NCI-H187 treated with DMSO at 0.1 percent for 48 hours (cell line): ENCODE measurements at places on chromosomes 7 and 10.

DNA sequence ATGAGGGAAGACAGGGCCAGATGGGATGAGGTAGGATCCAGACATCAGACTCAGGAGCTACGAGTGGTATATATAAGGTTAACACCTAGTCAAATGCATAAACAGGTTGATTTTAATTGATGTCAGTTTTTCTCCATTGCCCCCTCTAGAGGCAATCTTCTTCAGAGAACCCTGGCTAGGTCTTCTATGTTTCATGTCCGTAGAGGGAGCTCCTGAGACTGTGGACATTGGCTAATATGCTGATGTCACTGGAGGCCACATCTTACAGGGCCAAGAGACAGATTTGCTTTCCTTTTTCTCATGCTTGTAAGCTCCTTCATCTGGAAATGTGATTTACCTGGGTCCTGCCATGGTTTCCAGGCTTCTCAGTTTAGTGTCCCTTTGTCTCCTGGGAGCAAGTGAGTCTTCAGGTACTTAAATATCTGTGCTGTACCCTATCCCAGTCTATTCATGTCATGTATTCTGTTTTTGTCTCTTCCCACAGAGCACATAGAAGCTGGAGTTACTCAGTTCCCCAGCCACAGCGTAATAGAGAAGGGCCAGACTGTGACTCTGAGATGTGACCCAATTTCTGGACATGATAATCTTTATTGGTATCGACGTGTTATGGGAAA, 161.6 kb upstream of the PRSS1 start:
- DNase-seq, result no peak

- no peak for DNase-seq
Observed at GRCh38 chr7:158270856-158271413, 316.7 kb downstream of the PTPRN2 start.

- DNase-seq, result no peak
Observed at GRCh38 chr10:33820531-33820930, 486.1 kb upstream of the NRP1 start.

DNA sequence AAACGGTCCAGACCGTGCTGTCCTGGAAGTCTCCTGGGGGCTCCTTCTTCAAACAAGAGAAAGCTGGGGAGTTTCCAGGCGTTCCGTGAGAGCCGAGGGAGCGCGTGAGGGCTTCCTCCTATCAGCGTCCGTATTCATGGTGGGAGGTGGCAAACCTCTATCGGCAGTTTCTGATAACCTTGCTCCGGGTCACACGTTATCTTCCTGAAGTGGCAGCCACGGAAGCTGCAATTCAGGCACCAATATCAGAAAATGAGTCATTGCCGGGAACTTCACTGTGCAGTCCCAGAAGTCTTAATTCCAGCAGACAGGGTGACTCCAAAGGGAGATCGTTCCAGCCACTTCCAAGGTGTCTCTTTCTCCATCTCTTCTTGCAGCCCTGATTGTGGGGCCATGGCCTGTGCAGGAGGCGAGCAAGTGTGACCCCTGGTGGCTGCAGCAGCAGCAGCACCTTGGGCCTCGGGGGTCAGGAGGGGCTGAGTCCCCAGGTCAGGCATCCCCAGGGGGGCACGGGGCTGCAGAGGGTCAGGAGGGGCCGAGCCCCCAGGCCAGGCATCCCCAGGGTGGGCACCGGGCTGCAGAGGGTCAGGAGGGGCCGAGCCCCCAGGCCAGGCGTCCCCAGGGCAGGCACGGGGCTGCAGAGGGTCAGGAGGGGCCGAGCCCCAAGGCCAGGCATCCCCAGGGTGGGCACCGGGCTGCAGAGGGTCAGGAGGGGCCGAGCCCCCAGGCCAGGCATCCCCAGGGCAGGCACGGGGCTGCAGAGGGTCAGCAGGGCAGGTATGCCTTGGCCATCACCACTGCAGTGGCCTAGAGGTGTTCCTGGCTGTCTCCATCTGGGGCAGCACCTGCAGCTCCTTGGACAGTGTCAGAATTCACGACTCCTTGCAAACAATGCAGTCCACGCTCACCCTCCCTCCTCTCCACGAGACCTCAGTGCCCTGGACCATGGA, 538.7 kb downstream of the DNAJB6 start:
- DNase-seq, result no peak

DNA sequence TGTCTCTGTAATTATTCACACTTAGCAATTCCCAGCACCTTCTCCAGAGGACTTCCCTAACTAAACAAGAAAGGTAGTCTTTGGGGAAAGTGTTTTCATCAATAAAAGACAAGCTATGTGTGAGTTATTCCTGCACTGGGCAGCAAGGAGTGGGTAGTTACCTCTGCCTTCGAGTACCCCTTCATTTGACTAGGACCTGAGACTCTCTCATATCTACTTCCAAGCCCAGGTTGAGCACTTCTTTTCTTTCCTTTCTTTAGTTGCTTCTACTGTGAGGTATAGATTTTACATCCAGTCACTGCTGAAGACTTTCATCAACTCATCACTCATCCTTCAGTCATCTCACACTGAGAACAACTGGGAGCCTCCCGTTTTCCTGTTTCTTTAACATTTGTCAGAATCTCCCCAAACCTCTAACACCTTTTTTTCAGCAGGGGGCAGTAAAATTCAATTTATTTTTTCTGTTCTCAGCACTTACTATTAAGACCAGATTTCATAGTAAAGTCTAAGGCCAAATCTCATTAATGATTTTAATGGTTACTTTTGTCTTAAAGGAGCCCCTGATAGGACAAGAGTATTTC, 80.1 kb upstream of the PRSS1 start:
- no peak for DNase-seq

DNA sequence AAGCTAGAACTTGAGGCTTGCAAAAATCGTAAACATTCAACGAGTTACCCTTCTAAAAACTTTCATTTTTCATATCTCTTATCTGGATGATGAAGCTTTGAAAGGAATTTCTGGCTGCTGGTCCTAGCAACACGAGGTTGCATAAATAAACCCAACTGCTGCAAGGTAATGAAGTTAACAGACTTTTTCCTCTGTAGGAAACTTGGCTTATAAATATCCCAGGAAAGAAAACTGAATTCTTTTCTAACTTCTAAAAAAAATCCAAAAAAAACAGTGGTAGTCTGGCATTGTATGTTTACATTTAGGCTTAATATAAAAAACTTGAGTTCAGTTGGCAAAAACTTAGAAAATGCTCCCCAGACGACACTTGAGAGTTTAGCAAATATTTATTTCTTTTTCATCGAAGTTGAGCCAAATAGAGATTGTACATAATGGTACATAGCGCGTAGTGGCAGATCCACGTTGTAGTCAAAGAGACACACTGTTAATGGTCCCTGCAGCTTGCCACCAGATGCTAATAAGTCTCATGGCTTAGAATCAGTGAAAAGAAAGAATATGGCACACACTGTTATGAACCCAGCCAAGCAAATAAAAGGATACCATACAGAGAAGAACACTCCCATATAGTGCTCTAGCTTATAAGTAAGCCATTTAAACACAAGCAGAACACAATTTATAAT, 200.3 kb upstream of the PCLO start:
- no peak for DNase-seq
